ENCODE measurements at places on chromosomes 6 and 20. TPM values are rescaled to one million over a fixed set of nuclear protein-coding genes. Genes with fewer than 3 reads are reported as not detected.

Gene DOK5
- total RNA-seq: 0.16 TPM

Gene PDYN
- total RNA-seq: not detected

Gene HLA-DQB2
- total RNA-seq: not detected

Gene PRL
- not detected for total RNA-seq

Gene MEI4
- under 0.01 TPM for total RNA-seq

Gene PSORS1C1
- total RNA-seq: 8.1 TPM

Gene SLC35D3
- total RNA-seq: not detected

Gene CRISP2
- not detected for total RNA-seq

Gene KHDC1L
- total RNA-seq: not detected

Gene LRRN4
- total RNA-seq: not detected

Gene LINC00237
- total RNA-seq: not detected

Gene TNXB
- total RNA-seq: 0.49 TPM

Data from bladder microvascular endothelial cell (primary cell).